ENCODE measurements at places on chromosomes 5 and 9.

DNA sequence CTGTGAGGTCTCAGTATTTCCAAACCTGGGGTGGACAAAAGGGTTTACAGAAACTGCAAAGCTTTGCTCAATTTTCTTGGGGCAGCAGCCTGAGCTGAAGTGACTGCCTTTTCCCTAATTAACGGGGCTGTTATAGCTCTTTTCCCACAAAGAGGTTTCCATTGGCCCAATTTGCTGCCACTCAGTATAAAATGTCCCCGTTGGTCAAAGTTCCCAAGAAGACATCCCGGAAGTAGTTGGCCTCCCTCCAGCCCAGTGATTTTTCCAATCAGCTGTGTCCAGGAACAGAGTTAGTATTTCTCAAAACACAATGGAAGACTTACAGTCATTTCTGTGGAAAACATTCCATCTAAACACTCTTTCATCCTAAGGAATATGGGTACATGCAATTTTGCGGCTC, 643.6 kb downstream of the ACTL7B start:
- no peak for DNase-seq

- no peak for DNase-seq
Observed at GRCh38 chr5:116130471-116130870, 45.6 kb downstream of the COMMD10 start.

GRCh38 chr5:56814963-56815657, at the start of gene MAP3K1:
Gene MAP3K1, plus strand, starts transcription at chr5:56815549. Its CDS starts 25 bp downstream, at chr5:56815574.
- peak; percentile 78 for DNase-seq

DNA sequence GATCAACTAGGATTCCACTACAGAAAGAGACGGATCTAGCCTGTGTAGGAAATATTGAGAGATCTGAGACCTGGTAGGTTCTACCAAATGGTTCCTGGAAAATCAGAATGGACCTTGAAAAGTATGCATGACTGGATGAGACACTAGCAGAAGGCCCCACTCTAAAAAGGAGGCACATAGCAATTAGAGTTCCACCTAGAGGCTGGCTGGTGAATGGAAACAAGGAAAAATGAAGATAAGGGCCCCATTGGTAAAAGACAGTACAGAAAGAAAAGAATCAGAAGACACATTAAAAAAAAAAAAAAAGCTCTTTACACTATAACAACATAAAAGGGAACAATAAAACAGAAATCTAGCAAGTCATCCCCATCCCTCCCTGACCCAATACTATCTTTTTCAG, 518.5 kb downstream of the NR2F1-AS1 start:
- no peak for DNase-seq

- DNase-seq = no peak
Observed at GRCh38 chr9:76366275-76366674, 28.0 kb downstream of the RFK start.

GRCh38 chr9:113375057-113376023, 1.4 kb downstream of the HDHD3 start:
- no peak for DNase-seq

DNA sequence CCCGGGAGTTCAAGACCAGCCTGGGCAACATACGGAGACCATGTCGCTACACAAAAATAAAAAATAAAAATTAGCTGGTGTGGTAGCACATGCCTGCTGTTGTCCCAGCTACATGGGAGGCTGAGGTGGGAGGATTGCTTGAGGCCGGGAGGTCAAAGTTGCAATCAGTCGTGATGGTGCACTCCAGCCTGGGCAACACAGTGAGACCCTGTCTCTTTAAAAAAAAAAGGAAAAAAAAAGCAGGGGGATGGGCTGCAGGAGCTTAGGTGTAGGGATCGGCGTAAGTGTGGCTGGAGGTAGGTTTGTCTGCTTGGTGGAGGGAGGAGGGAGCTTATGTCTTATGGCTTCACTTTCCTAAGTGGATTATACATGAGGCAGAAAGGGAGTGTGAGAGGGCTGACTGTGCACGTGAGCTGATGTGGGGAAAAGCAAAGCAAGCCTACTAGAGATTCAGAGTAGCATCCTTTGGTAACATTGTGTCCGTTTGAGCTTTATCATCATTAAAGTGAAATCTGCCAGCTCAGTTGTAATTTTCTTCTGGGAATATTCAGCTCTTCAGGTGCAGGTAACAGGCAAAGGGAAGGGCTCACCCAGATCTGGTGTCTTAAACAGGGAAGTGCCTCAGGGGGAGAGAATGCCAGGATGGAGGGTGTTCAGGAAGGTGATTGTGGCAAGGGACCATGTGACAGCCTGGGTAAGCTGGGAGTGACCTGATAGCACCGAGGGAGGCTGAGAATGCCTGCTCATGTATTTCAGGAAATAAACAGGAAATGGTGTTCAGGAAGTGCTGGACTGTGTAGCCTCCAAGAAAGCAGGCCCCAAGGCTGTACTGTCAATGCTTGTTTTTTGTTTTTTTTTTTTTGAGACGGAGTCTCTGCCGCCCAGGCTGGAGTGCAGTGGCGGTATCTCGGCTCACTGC, 17.6 kb upstream of the SETX start:
- no peak for DNase-seq

- no peak for DNase-seq
Observed at GRCh38 chr9:8224381-8224801, 424.8 kb upstream of the DMAC1 start.

DNA sequence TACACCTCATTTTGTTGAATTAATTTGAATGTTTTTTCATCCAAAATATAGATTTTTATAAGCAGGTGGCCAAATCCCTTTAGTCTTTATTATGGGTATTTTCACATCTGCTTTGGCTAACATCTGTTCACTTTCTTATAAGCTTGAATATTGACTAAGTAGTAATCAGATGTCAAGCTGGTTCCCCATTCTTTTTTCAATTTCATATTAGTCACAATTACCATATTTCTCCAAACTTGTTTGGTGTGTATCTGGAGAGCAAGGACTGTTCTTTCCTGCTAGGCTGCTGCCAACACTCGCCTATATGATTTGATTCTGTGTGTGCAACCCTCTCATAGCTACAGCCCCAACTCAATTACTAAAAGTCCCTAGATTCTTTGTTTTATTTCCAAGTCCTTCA, 608.5 kb downstream of the PSAT1 start:
- no peak for DNase-seq

GRCh38 chr5:91690921-91691320, 307.8 kb upstream of the ARRDC3 start:
- no peak for DNase-seq

DNA sequence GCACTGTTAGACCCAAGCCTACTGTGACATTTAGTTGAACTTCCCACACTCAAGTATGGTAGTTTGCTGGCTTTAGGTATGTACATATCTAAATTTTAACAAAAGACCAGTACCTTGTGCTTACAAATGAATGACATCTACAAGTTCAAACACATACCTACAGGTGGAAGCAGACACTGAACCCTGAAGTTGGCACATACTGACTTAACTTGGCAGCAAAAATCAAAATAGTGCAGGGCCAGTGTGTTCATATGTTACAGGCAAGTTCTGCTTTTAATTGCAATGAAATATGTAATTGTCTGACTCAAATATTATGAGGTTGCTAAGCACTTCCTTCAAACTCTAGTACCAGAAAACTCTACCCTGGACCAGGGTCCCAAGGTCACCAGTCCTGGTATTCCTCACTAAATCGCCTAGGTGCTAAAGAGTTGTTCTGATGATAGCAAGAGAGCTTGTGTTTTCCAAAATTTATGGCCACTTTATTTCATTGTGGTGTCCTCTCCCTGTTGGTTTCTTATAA, 77.4 kb downstream of the MEGF10 start:
- DNase-seq = no peak

DNA sequence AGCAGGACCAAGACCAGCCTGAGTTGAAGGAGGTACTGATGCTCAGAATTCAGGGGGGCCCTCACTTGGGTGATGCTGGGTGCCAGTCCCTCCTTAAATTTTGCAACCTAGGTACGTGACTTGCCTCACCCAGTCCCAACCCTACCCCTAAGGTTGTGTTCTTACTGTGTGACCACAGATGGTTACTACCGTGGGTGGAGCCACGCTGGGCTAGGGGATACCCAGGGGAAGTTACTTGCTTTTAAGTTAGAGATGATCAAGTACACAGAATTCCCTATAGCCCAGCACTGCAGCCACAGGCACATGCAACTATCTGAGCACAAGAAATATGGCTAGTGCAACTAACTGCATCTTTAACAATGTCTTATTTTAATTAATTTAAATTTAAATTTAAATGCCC, 32.9 kb downstream of the NXNL2 start:
- DNase-seq = no peak

DNA sequence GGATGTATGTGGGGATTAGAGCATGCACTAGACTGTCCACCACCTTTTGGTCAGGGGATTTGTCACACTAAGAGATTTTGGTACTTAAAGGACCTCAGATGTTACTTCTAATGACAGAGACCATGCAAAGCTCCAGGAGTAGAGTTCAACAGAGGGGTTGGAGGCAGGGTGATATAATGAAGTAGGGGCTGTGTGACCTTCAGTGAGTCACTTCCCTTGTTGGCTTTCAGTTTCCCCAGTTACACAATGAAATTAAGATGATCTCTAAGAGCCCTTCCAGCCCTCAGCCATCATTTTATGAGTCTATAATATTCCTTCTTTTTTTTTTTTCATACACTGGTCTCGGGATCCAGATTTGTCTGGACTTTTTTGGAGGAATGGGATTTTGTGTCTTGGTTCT, 26.8 kb downstream of the GLRA1 start:
- no peak for DNase-seq

GRCh38 chr5:88236866-88237642, 31.6 kb downstream of the TMEM161B start:
- DNase-seq = no peak

GRCh38 chr5:95728494-95729114, 2.5 kb upstream of the RHOBTB3 start:
- DNase-seq = no peak

DNA sequence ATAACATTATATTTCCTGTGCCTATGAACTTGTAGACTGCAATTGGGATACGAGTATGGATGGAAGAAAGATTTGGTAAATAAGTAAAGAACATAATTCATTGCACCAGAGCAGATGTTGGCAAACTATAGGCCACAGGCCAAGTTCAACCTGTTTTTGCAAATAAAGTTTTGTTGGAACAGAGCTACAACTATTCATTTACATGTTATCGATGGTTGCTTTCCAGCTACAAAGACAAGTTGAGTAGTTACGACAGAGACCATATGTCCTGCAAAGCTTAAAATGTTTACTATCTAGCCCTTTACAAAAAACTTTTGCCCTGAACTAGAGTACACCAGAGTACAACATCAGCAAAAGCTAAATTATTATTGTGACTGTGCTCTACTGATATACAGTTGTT, 169.1 kb upstream of the DMAC1 start:
- no peak for DNase-seq

GRCh38 chr9:131977109-131977838, 102.4 kb downstream of the MED27 start:
- DNase-seq = no peak

DNA sequence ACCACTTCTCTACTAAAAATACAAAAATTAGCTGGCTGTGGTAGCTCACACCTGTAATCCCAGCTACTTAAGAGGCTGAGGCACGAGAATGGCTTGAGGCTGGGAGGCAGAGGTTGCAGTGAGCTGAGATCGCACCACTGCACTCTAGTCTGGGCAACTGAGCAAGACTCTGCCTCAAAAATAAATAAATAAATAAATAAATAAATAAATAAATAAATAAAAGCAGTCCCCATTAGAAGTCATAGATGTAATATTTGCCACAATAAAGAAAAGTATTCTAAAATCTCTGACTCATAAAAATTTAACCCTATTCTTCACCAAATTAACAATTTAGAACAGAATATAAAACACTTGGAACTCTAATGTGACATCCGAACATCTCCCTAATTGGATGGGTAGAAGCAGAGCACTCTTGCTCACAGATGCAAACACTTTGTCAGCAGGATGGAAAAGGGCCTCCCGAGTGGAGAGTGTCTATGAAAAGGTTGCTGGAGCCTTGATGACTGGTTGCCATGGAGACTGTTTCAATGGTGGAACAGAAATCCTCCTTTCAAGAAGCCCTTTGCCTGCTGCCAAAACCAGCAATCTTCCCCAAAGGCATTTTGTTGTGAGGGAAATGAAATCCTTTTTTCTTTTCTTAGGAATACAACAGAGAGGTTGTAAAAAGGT, 38.9 kb upstream of the TRAF1 start:
- no peak for DNase-seq

GRCh38 chr5:131230406-131230805, 33.4 kb upstream of the CDC42SE2 start:
- DNase-seq = no peak

- no peak for DNase-seq
Observed at GRCh38 chr5:143309661-143310431, 93.6 kb downstream of the NR3C1 start.

DNA sequence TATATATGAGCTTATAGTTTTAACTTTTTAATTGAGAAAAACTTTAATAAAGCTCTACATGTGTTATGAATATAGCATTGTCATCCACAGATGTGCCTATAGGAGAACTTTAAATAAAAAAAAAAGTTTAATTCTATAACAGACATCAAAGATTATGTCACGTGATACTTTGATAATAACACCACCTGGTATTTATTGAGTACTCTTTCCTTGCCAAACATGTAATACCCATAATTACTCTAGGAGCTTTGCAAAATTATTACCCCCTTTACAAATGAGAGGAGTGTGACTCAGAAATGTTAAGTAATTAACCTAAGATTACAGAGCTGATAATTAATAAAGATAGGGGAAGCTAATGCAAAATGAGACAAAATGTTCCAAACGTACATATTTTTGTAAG, 43.0 kb downstream of the ITGA2 start:
- DNase-seq = no peak

DNA sequence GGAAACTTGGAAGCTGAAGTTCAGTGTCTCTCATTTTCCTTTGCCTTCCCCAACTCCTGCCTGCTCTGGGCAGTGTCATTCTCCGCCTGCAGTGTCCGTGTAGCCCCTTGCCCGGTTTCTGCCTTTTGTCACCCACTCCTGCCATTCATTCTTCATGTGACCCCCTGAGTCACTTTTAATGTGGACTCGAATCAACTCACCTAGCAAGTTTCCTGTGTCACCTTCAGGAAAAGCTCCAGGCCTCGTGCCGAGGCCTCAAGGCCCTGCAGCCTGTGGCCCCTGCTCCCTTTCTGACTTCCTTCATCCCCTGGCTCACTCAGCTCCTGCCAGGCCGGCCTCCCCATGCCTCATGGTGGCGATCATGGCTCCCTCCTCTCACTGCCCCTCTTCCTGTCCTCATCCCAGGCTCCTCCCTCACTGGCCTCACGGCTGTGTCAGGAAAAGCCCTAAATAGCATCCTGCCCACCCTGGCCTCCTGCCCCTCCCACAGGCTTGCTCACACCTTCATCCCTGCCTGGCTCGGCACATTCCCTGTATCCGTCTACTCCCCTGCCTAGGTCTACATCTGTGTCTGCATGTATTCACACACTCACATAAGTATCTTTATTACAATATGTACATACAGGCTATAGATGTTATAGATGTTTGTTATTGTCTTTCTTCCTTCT, 294.9 kb downstream of the MED10 start:
- no peak for DNase-seq

DNA sequence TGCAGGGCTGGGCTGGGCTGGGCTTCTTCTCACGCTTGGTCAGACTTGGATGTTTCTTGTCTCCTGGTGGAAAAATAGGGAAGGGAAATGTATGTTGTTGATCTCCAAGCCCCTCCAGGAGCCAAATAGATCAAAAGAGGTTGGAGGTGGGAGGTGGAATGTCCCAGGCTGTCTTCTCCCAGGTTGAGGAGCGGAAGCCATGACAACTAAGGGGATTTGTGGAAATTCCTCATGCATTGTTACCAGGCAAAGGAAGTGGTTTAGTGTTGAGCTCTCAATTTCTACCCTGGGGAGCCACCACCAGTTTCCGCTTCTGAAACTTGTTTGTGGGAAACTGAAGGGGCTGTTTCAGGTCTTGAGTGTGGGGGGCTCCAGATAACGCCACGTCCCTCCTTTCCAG, 79.0 kb downstream of the SPRY4 start:
- DNase-seq = no peak

- no peak for DNase-seq
Observed at GRCh38 chr5:116650544-116650943, 75.9 kb upstream of the SEMA6A start.
